ENCODE measurements at places on chromosomes 1 and 21. TPM values are rescaled to one million over a fixed set of nuclear protein-coding genes. Genes with fewer than 3 reads are reported as not detected.

- DNase-seq = no peak
Observed at GRCh38 chr1:225319871-225320270, 108.0 kb downstream of the LBR start.

- no peak for DNase-seq
Observed at GRCh38 chr1:186244825-186245224, 130.2 kb downstream of the TPR start.

The OLFML2B gene
- polyA plus RNA-seq = not detected

DNA sequence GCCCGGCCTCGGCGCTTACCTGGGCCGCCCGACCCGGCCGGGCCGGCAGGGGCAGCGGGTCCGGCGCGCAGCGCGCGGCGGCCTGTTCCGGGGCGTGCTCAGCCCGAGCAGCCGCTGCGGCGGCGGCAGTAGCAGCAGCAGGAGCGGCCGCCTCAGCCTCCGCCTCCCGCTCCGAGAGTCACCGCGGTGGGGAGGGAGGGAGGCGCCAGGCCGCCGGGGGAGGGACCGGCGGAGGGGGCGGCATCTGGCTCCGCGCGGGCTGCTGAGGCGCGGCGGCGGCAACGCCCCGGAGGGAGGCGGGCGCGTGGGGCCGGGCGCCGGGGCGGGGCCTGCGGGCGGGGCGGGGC lies at the start of gene CTNNBIP1:
TSS of gene CTNNBIP1 (minus strand) at position 194 of the 347 bp plus-strand sequence. CDS start 38,205 bp downstream, outside the sequence.
- no peak for DNase-seq

The BTG2 gene
- 489 TPM for polyA plus RNA-seq
